Left hindlimb (tissue), 1 donor: ENCODE measurements at places on chromosomes 3 and 15.

DNA sequence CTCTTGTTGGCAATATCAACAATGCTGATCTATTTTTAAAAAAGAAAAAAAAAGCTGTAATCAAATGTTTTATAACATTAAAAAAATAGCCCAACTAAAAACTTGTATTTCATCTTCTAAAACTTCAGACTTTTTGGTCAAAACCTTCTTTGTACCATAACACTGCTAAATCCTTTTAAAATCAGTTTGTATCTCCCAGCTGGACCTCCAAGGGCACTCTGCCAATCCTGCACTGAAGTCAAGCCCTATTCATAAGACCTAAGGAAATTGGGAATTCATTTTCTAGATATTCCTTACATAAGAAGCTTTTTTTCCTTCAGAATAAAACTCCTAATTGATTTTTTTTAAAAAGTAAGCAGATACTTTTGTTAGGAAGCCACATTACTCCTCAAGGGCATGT is 38.2 kb upstream of the HCLS1 start:
- DNase-seq, result peak; percentile 28

DNA sequence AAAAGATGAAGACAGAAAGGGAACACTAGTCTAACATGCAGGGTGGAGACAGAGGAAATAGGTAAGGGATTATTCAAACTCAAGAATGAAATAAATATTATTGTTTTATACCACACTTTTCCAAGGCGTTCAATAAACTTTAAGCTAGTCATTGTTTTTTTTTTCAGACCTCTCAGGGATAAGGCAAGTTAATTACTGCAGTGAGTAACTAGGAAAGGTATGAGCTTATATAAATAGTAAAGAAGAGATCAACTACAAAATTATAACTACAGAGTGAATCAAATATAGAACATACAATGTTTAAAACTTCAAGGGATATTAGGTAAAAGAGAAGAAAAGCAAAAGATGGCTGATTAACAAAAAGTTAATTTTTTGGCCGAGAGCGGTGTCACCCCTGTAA is 31.5 kb upstream of the XXYLT1 start:
- no peak for DNase-seq

- DNase-seq, result no peak
These were observed 24.5 kb downstream of the PLXNB1 start for GRCh38 chr3:48405343-48405881.

DNA sequence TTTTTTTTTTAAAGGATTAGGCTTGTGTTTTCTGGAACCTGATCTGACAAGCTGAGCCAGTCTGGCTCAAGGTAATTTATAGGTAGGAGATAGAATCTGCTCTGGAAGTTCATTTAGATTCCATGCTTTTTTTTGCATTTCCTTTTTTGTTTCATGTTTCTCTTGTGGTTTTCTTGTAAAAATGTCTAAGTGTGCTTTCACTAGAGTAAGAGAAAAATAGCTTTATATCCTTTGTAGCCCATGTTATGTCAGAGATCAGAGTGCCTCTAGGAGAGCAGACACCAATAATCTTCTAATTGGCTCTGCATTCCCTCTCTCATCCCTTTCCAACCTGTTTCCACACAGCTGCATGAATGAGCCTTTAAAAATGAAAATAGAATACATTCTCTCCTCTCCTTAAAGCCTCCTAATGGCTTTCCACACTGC is 389.8 kb upstream of the KCNMB2 start:
- no peak for DNase-seq

DNA sequence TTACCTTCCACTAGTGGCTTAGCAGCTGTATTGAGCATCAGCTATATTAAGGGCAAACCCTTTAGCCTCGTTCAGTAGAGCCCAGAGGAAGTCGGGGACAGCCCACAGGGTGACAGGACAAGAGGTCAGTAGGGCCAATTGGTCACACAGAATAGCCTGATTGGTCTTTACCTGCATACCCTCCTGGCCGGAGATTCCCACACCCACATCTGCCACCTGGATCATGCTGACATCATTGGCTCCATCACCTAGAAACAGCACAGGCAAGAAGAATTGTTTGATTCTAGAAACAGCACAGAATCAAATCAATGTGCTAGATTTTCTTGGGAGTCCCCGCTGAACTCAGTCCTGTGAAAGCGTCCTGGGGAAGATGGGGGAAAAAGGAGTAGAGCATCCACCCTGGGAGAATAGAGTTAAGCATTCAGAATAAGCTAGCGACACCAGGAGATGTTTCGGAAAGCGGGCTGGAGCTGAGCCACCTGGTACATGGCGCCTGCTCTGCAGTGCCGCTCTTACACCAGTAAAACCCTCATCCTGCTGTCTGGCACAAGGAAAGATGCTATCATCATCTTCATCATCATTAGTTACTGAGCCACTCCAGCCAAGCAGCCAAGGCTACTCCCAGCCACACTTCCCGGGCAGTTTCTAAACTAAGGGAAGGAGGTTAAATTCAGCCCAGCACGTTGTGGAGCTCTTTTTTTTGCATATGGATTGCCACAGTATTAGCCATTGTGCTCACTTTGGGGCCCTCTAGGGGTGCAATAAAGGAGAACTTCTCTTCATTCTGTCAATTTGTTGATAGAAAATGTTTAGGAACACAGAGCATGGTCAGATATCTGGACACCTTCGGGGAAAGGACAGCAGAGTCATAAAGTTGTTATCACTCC is 171.3 kb downstream of the ATP10A start:
- no peak for DNase-seq

GRCh38 chr3:16297997-16298885 is 33.2 kb downstream of the OXNAD1 start:
- DNase-seq, result no peak

DNA sequence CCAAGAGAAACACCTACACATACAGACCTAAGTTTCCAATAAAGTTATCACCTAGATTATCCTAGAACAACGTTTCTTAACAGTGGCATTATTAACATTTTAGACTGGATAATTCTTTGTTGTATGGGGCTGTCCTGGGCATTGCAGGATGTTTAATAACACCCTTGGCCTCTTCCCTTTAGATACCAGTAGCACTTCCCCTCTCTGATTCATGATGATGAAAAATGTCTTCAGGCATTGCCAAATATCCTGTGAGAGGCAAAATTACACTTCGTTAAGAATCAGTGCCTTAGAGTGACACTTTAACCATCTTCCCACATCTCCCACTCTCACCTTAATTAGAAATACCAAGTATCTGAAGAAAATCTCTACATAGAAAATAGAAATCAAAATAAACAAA is 352.6 kb downstream of the CGGBP1 start:
- no peak for DNase-seq

GRCh38 chr3:110813541-110813940 is 258.1 kb upstream of the NECTIN3 start:
- no peak for DNase-seq

DNA sequence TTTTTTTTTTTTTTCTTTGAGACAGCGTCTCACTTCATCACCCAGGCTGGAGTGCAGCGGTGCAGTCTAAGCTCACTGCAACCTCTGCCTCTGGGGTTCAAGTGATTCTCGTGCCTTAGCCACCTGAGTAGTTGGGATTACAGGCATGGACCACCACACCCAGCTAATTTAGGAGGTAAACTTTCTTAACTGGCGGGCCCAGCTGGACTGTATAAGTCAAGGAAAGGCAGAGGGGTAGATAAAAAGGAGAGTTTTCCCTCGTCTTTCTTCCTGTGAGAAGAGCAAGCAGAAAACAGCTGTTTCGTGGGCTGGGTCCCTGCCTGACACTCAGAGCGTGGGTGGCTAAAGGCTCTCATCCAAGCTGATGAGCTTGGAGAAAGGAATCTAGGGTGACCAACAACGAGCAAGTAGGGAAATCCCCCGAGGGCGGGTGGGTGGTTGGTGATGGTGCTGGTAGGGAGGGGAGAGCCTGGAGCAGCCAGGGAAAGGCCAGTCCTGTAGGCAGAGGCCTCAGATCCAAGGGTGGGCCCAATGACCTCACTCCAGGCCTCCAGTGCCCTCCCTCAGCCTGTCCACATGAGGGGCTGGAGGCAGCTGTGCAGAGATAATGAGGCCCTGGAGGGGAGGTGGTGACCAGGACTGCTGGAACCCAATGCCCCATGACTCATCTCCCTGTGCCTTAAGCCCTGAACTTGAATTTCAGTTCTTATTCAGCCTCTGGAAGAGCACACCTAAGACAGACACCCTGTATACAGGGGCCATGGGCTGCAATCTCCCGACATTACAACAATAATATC is 43.1 kb upstream of the LIMD1 start:
- DNase-seq, result peak; percentile 83

GRCh38 chr3:131218196-131218595 is 163.4 kb upstream of the NUDT16 start:
- DNase-seq, result no peak

- no peak for DNase-seq
These were observed 60.3 kb downstream of the MYO9A start for GRCh38 chr15:72057548-72058091.

DNA sequence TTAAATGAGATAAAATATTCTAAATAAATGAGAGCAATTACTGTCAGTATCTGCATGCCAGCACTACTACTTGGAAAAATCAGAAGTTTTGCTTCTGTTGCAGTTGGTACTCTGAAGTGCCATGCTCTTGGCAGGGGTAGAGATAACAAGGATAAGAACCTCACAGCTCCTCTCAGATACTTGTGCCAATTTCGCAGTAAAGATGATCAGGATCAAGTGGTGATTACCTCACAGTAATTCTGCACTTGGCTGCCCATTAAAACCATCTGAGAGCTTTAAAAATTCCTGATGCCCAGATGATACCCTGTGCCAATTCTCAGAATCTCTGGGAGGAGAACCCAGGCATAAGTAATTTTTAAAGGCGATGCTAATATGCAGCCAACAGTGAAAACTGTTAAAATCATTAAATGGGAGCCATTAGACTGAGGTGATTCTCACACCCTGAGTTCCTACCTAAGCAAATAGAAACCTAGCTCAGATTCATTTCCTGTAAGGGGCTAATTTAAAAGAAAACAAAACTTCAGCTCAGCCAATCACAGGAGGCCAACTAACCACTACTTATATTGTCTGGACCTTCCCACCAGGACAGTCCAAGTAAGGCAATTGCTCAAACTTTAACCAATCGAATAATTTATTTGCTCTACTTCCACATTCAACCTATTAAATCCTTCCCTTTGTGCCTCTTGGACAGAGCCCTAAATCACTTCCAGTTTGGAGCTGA is 171.2 kb downstream of the KCNMB2 start:
- DNase-seq, result no peak
